Mesenteric fat pad (tissue), 1 donor: ENCODE measurements at places on chromosomes 13 and 19.

GRCh38 chr19:30293051-30293785 is 79.0 kb upstream of the ZNF536 start:
- DNase-seq, result no peak

GRCh38 chr13:75960538-75960994 is 324.4 kb downstream of the LMO7 start:
- DNase-seq, result no peak

- no peak for DNase-seq
These were observed 79.2 kb upstream of the SCEL start for GRCh38 chr13:77456271-77456670.

GRCh38 chr13:26222520-26223046 is 469 bp upstream of the RNF6 start:
- no peak for DNase-seq

DNA sequence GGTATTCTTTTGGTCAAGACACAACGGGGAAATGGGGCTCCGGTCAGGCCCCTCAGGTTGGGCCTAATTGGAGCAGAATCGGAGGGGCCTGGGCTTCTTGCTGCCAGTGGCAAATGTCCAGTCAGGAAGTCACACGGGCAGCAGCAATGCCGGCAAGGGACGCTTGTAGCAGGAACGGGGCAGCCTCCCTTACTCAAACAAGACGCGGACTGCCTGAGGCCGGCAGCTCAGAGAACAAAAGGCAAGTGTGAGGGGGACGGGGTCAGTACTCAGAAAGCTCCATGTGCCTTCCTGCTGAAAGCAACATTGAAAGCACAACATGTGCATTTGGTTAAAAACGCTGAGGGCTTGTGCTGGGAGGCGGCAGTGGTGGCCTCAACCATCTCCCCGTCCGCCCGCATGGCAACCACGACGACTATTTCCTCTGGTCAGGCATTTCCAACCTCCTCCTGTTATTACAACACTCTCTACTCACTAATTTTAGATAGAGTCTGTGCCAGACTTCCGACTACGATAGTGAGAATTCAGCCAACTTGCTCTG is 20.5 kb upstream of the RASA3 start:
- peak; percentile 86 for DNase-seq

GRCh38 chr13:94087100-94087499 is 392.4 kb downstream of the DCT start:
- DNase-seq, result no peak

- DNase-seq, result no peak
These were observed 1.3 kb downstream of the BBC3 start for GRCh38 chr19:47229676-47230053.

GRCh38 chr19:47370045-47370611 is 21.0 kb downstream of the DHX34 start:
- DNase-seq, result no peak

DNA sequence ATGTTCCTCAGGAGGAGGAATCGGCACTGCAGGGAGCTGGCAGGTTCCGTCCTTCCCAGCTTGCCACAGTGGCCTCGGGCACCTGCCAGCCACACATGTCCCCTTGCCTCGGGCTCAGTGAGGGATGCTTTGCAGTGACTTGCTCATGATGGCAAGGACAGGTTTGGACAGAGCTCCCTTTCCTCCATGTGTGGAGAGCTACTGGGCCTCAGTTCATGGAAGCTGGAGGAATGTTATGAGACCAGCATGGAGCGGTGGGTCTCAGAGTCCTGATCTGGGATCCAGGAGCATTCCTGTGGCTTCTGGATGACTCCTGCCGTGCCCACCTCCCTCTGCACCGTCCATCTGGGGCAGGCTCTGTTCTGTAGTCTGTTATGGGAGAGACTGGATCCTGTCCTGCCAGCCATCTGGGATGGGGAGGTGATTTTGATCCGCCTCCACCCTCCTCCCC is 59.2 kb downstream of the SIPA1L3 start:
- DNase-seq, result no peak

GRCh38 chr13:99944102-99944501 is 27.5 kb downstream of the ZIC5 start:
- no peak for DNase-seq

GRCh38 chr13:53142306-53142705 is 113.7 kb downstream of the OLFM4 start:
- DNase-seq, result no peak

- peak; percentile 82 for DNase-seq
These were observed 12.4 kb downstream of the CEBPG start for GRCh38 chr19:33385956-33386355.

DNA sequence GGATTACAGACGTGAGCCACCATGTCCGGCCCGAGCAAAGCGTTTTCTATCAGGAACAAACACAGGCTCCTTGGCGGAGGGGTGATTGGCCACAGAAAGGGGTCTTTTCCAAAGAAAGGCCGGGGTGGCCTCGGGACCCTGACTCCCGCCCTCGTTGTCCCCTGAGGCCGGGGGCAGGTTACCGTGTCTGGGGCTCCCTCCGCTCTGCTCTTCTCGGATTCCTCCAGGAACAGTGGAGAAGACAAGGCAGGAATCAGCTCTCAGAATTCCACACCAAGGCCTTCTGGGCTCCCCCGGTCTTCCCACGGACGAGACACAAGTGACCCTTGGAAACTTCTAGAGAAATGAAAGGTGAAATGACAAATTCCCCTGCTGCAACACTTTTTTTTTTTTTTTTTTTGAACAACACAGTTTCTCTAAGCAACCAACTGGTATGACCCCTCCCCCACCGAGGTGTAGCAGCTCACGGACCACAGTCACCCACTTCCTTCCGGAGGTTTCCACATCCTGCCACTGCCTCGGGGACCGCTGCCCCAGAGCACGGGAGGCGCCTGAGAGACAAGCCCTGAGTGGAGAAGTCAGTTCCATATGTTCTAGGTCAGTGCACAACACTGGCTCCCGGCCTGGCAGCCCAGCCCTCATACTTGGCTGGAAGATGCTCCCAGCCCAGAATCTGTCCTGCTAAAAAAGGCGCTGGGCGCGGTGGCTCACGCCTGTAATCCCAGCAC is 11.0 kb downstream of the MOB3A start:
- DNase-seq, result no peak

DNA sequence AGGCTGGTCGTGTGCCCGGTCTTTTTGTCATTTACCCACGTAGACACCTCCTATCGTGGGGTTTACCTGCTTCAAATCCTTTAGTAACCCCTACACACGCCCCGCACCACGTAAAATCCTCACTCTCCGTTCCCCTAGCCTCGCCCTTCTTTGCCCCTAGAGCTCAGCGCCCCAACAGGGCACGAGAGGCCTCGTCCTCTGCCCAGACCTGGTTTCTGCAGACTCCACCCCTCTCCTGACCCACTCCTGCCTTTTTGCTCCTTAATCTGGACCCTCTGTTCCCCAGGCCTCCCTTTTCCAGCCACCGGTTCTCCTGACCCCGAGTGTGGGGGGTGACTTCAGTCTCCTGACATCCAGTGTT is 412 bp downstream of the ZNF528 start:
- no peak for DNase-seq

- no peak for DNase-seq
These were observed 532.3 kb downstream of the GPC5 start for GRCh38 chr13:91930687-91931086.

DNA sequence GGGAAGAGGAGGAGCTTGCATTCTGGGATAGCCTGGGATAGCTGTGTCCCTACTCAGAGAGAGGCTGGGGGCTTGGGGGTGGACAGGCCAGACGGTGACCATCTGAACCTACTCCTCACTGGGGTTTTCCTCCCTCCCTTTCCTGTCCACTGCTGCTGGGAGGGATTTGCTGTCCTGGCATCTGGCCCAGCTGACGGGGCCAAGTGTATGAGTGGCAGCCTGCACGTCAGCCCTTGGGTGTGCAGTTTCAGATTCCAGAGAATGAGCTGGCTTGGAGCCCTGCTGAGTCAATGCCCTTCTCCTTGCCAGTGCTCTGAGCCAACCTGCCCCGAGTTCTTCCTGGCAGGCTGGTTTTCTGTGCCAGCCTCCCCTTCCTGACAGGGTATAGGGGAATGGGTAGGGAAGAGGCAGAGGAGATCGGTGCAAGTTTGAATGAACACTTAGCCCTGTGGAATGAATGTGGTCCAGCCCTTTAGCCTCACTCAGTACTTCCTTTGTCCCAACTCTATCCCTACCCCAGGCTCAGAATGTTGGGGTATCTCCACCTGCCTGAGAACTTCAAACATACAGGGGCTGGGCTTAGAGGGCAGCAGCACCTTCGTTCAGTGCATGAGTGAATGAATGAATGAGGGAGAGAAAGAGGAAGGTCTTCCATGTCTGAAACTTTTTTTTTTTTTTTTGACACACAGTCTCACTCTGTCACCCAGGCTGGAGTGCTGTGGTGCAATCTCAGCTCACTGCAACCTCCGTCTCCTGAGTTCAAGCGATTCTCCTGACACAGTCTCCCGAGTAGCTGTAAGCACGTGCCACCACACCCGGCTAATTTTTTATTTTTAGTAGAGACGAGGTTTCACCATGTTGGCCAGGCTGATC is 1.8 kb upstream of the ANGPTL4 start:
- DNase-seq, result peak; percentile 97

- DNase-seq, result no peak
These were observed 219.9 kb upstream of the IRS2 start for GRCh38 chr13:110006304-110006703.

GRCh38 chr19:51507640-51508058 is 6.0 kb upstream of the SIGLEC12 start:
- no peak for DNase-seq

GRCh38 chr13:41568972-41569351 is 111.6 kb downstream of the RGCC start:
- DNase-seq, result no peak

DNA sequence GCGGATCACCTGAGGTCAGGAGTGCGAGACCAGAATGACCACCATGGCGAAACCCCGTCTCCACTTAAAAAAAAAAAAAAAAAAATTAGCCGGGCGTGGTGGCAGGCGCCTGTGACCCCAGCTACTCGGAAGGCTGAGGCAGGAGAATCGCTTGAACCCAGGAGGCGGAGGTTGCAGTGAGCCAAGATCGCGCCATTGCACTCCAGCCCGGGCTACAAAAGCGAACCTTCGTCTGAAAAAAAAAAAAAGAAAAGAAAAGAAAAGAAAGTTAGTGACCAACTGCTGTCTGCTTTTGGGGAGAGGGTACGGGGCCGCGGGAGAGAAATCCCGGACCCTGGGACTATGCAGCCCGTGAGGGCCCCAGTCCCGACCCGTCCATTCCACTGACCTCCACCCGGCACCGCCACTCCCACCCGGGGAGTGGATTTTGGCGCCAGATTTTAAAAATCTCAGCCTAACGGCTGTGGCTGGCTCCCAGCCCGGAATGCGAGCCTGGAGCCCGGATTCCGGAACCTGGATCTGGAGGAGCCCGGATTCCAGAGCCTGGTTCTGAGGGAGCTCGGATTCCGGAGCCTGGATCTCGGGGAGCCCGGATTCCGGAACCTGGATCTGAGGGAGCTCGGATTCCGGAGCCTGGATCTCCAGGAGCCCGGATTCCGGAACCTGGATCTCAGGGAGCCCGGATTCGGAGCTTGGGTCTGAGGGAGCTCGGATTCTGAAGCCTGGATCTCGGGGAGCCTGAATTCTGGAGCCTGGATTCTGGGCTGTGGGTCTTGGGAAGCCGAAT is 6.1 kb upstream of the LMNB2 start:
- DNase-seq, result peak; percentile 92

DNA sequence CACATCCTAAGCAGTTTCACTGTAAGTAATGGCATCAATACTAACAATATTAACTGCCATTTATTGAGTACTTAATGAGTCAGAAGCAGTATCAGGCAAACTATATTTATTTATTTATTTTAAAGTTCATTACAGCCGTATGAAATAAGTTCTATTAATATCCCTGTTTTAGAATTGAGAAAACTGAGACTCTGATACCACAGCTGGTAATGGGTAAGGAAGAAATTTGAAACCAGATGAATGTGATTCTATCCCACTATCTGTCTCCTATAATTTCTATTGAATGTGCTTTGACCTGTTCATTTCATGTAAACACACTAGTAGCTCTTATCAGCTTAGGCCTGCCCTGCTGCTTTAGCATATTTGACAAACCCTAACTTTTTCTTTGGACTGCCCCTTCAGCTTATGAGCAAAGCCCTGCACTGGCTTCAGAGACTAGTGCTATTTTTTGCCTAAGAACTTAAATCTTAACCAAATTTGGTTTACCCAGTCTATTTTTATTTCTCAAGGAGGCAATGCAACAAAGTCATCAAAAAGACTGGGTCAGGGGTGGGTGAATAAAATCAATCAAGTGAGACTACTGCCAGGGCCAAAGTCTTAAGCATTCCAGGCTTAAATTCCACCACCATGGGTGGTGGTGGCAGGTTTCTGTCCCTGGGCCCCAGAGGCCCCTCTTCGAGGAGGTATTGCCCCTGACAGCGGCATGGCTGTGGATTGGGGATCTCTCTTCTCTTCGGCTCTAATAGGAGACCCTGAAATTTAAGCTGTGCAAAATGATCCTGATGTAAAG is 143.4 kb downstream of the DLEU7 start:
- DNase-seq, result no peak

GRCh38 chr19:15125232-15126067 is 18.2 kb downstream of the SYDE1 start:
- peak; percentile 100 for DNase-seq

DNA sequence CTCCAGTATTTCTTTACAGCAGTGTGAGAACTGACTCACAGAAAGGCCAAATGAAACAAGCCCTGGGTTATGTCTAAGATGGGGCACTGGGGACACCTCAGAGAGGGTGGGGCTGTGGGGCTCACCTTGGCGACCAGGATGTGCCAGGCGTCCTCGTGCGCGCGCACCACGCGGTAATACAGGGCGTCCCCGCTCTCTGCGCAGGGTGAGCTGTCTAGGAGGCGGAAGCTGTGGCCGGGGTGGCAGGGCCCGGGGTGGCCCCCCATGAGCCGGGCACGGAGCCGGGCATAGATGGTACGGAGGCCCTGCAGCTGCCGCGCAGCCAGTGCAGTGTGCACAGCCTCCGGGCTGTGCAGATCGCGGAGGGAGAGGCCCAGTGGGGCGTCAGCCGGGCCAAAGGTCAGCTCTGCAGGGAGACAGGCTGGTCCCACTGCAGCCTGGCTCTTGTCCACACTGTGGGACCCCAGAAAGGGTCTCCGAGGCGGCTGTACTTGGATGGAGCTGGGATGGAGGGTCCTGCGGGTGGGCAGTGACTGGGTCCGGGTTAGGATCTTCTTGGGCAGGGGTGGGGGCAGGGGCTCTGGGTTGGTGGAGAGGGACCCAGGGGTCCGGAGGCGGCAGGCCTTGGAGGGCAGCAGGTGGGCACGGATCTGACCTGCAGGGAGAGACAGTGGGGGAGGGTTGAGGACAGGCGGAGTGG is 3.4 kb downstream of the PEAK3 start:
- no peak for DNase-seq

- no peak for DNase-seq
These were observed 246.6 kb upstream of the MAB21L1 start for GRCh38 chr13:35723053-35723461.

GRCh38 chr19:51772977-51773376 is 12.0 kb downstream of the FPR2 start:
- DNase-seq, result no peak
